ENCODE measurements at places on chromosomes 3 and 15. TPM values are rescaled to one million over a fixed set of nuclear protein-coding genes. Genes with fewer than 3 reads are reported as not detected.

DNA sequence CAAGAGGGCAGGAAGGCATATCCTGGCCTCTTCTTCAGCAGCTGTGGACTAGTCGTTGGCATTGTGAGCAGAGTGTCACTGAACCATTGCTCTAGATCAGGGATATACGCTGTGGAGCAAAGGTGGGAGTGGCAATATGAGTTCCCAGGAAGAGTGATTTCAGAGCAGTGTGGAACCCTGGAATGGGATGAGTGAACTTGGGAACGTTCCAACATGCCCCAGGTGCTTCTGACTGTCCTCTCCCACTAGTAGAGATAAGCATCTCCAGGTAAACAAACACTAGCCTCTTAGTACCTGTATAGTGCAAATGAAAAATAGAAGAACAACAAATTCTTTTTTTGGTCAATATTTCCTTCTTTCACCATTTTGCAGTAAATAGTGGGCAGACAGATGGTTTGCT lies 123.6 kb upstream of the VEPH1 start:
- H3K4me3 ChIP-seq, result no peak overlapping the region
- no peak for DNase-seq
- H3K36me3 ChIP-seq, result no peaks in the 10 kb centered on the region
- no peak overlapping the region for H3K27ac ChIP-seq
- peaks cover 4% of the 10 kb centered on the region for H3K27me3 ChIP-seq
- H3K4me1 ChIP-seq, result no peaks in the 10 kb centered on the region

The TLR9 gene
- 0.03 TPM for total RNA-seq

DNA sequence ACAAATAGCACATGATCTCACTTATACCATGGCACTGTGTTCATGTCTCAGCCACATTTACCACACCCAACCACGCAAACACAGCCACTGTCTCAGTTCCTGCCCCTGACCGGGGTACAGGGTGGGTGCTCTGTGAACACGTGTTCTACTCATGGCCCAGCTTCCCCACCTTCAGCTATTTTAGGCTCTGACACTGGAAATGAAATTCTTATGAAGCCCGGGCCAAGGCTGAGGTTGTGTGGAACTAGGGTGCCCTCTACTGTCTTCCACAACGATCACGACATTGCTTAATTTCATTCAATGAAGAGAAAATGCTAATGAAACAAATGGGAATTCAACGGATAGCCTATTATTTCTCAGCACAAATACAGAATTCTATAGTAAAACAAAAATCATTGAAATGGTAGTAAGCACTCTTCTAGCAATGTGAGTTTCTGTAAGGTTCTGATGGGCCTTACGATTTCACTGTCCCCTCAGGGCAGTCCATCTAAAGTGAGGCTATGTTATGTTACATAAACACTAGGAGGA lies 2.1 kb upstream of the GABRA5 start:
- no peaks in the 10 kb centered on the region for H3K4me1 ChIP-seq
- peak; percentile 38 for DNase-seq
- peaks cover 28% of the 10 kb centered on the region for H3K27me3 ChIP-seq
- H3K36me3 ChIP-seq, result no peaks in the 10 kb centered on the region
- no peak overlapping the region for H3K27ac ChIP-seq

The NFKBIZ gene
- 32.1 TPM for total RNA-seq

The USP13 gene
- 4.6 TPM for total RNA-seq

The ZKSCAN7 gene
- 1.3 TPM for total RNA-seq

- no peak overlapping the region for H3K27ac ChIP-seq
- no peak overlapping the region for H3K4me3 ChIP-seq
- H3K36me3 ChIP-seq, result no peaks in the 10 kb centered on the region
- no peaks in the 10 kb centered on the region for H3K27me3 ChIP-seq
- DNase-seq, result no peak
Observed at GRCh38 chr15:48532946-48533345, 112.6 kb downstream of the FBN1 start.

GRCh38 chr3:65265511-65265910 lies 577.7 kb upstream of the ADAMTS9 start:
- no peaks in the 10 kb centered on the region for H3K4me1 ChIP-seq
- H3K27me3 ChIP-seq, result no peaks in the 10 kb centered on the region
- no peak overlapping the region for H3K27ac ChIP-seq
- DNase-seq, result no peak
- H3K4me3 ChIP-seq, result no peak overlapping the region
- no peaks in the 10 kb centered on the region for H3K36me3 ChIP-seq

DNA sequence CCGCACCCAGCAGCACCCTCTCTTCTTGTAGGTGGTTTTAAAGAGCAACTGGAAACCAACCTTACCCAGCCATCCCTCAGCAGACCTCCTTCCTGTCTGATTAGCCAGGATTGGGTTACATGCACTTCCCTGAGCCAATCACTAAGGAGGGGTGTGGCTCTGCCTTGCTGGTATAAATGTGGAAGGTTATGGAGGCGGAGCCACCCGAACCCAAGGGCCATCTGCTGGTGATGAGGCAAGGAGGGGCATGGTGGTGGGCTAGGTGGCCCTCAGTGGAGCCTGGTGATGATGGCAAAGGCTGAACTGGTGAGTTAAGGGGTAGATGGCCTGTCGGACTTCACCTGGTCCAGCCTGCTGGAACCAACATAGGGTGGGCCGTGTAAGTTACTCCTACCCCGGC lies 39.8 kb downstream of the CCDC33 start:
- no peaks in the 10 kb centered on the region for H3K36me3 ChIP-seq
- H3K4me3 ChIP-seq, result no peak overlapping the region
- H3K27me3 ChIP-seq, result no peaks in the 10 kb centered on the region
- no peak overlapping the region for H3K27ac ChIP-seq

The CNTN6 gene
- total RNA-seq, result not detected

The NMNAT3 gene
- total RNA-seq, result 6.6 TPM

The ST3GAL6 gene
- total RNA-seq, result 9.5 TPM

DNA sequence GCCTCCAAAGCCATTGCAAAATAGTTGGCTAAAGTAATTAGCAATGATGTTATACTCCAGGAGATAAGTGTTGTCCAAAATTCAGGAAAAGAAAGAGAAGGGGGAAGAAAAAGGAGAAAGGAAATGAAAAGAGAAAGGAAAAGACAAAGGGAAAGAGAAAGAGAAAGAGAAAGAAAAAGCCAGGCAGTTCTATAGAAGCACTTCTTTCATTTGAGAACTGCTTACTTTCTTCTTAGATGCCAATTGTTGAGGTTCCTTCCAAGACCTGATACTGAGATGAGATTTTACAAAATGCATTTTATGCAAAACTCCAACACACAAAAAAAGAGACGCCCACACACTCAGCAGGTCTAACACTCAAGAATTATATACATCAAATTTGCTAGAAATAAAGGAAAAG lies 298.4 kb downstream of the KCNH8 start:
- H3K4me1 ChIP-seq, result no peaks in the 10 kb centered on the region
- DNase-seq, result no peak
- H3K36me3 ChIP-seq, result no peaks in the 10 kb centered on the region

The VEPH1 gene
- total RNA-seq, result 18.3 TPM

DNA sequence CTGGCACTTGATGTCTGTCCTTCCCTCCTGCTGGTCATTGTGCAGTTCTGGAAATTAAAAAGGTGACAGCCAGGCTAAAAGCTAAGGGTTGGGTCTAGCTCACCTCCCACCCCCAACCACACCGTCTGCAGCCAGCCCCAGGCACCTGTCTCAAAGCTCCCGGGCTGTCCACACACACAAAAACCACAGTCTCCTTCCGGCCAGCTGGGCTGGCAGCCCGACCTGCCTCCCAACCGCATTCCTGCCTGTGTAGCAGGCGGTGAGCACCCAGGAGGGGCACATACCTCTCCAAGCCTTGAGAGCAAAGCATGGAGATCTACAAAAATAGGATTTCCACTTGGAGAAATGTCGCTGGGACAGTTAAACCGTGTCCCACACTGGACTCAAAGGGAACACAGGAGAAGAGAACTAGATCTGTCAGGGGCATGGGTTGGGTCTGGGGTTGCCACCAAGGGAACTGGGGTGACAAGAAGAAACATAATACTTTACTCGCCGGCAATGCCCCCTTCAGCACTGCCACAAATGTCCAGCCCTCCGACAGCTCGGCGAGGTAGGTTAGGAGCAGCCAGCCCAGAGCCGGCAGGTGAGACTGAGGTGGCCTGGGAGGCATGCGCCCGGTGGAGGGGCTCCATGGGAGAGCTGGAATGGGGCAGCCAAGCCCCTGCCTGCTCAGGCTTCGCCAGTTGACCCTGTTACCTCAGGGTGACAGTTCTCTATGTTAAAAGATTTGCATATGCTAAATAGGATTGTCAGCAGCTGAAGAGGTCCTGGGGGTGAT lies 52.2 kb downstream of the EXOG start:
- H3K4me3 ChIP-seq, result no peak overlapping the region
- H3K4me1 ChIP-seq, result no peaks in the 10 kb centered on the region
- no peak for DNase-seq
- H3K27me3 ChIP-seq, result no peaks in the 10 kb centered on the region
- no peak overlapping the region for H3K27ac ChIP-seq

Data from pancreas (tissue), 10 donors.